Neural crest cell (in vitro differentiated cells): ENCODE measurements at places on chromosomes 7 and 10.
A peak's percentile ranks its signal among the peaks of the same experiment; 100 is the strongest.

DNA sequence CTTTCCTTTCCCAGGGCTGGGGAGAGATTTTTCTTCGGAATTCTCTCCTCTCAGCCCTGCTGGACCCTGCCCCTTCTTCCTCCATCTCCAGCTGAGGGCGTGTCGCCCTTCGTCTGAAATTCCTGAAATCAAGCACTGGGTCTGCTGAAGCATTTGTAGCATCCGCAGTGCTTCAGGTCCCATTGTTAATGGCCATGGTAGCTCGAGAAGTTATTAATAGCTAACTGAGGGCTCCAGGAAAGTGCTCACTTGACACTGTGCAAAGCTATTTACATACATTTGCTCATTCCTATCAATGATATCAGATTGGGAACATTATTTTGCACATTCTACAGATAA, 515 bp downstream of the FAM149B1 start:
- DNase-seq: no peak

DNA sequence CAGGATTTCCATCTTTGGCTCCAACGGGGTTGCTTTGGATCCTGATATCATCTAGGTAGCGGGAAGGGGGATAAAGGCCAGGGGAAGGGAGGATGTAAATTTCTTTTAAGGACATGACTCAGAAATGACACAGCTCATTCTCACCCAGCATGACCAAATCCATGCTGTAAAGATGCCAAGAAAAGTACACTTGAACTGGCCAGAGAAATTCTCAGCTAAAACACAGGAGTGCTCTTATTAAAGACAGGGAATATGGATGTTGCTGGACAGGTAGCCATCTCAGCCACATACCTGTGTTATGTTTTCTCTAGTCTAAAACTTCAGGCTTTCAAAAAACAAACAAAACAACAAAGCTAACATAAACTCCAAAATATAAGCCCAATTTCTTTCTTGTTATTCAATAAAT, 68.3 kb downstream of the NAMPT start:
- DNase-seq: no peak

- no peak for DNase-seq
These were observed 47.2 kb downstream of the MALSU1 start for GRCh38 chr7:23346316-23346715.

DNA sequence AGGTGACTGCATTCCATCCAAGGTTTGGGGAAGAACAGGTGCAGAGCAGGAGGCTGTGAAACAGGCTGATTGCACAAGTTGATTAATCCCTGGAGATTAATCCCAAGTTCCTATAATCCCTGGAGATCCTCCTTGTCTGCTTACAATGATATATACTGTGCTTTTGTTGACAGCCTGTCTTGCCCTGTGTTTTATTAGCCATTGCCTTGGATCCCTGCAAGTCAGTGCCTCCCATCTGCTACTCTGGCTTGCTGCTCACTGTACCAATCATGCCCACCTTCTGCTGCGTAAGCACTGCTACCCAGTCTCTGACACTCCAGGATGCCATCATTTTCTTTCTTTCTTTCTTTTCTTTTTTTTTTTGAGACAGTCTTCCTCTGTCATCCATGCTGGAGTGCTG, 65.4 kb downstream of the ANKRD61 start:
- no peak for DNase-seq

- DNase-seq: no peak
These were observed 111.7 kb upstream of the CDK13 start for GRCh38 chr7:39838326-39838725.

- DNase-seq: no peak
These were observed 187.0 kb downstream of the PPP1R17 start for GRCh38 chr7:31873816-31874597.

DNA sequence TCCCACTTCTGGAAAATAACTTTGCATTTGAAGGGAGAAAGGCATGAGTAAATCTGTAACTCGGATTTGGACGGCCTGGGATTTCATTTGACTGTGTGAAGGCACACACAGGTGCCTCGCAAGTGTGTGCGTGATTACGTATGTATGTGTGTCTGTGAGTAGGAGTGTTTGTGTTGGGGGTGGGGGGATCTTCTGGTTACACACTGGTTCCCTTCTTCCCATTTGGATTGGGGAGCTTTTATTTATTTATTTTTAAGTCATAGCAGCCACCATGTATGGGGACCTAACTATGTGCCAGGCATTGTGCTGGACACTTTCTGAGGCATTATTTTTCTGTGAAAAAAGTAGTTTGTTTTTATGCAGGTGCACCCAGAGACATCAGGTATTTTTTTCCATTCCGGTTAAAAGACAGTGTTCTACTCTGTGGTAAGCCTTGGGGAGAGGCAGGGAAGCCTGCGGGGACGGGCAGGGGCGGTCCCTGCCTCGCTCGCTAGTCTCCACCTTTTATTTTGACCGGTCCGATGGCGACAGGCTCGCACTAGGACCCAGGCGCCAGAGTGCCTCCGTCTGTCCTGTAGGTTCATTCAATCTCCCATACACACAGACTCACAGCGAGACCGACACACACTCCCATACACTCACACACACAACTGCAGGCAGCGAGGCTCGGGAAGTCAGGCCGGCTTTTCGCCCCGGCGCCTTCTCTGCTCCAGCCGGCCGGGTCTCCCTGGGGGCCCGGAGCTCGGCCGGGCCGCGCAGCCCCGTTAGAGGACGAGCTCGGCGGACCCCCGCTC, at the start of gene MXI1:
Gene MXI1 (plus strand): TSS at position 595 of the 794 bp plus-strand sequence. CDS start 204 bp downstream, outside the sequence.
- peak; percentile 53 for DNase-seq

DNA sequence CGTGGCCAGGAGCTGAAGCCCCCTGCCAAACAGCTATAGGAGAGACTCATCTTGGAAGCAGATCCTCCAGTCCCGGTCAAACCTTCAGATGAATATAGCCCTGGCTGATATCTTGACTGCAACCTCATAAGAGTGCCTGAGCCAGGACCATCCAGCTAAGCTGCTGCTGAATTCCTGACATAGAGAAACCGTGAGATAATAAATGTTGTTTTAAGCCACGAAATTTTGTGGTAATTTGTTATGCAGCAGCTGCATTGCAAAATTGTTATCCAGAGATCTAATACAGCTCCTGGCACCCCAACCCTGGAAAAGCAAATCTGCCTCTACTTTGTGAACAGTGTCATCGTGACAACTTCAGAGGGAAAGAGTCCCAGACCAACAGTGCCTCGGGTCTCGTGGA, 119.9 kb downstream of the CREB5 start:
- no peak for DNase-seq

GRCh38 chr10:88110355-88110754, 246.9 kb downstream of the PTEN start:
- DNase-seq: no peak

DNA sequence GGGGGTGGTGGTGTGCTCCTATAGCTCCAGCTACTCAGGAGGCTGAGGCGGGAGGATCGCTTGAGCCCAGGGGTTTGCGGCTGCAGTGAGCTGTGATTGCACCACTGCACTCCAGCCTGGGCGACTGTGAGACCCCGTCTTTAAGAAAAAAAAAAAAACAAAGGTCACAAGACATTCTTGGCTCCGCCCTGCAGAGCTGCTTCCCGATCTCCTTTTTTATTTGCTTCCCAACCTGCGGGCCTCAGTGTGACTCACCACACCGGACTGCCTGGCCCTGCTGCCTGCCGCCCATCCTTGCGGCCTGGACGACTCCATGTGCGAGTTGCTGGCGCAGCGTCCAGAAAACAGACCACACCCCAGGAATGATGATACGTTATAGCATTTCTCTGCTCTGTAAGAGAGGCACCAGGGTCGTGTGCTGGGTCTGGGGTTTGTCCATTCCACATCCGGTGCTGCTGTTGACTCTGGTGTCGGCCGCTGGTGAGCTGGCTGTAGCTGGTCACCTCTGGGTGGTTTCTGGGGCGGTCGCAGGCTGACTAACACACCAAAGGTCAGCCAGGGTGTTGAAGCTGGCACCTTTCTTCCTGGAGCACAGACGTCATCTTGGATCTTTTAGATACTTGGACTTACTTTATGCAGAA, 123.6 kb downstream of the TCF7L2 start:
- no peak for DNase-seq

DNA sequence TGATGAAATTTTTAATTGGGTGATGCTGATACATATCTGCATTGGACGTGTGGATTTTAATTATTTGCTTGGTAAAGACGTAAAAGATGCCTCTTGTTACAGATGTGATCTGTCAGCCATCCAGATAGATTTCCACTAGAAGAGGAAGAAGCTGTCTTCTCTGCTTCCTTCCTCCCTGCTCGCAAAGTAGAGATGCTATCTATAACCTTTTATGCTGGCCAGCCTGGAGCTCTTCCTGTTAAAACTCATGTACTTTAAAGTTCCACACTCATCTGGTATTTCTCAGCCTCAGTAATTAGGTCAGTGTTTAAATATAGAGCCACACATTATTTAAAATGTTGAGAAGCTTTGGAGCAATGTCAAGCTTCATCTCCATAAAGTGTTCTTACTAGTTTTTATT, 51.2 kb upstream of the TMEM229A start:
- no peak for DNase-seq

DNA sequence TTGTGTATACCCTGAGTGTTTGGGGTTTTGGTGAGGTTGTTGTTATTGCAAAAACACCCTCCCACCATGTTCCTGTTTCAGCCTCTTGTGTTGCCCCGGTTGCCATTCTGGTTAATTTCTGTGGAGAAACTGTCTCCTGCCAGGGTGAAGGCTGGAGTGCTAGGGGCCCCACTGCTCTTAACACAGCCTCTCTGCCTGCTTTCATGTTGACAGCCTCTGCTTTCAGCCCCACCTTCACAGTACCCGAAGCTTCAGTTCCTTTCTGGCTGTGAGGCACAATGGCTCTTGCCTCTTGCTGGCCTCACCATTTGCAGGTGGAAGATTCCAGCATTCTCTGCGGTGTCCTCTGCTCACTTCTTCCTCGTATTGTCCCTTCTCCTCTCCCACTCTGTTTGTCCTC, 19.2 kb downstream of the SLC18A2 start:
- DNase-seq: no peak

DNA sequence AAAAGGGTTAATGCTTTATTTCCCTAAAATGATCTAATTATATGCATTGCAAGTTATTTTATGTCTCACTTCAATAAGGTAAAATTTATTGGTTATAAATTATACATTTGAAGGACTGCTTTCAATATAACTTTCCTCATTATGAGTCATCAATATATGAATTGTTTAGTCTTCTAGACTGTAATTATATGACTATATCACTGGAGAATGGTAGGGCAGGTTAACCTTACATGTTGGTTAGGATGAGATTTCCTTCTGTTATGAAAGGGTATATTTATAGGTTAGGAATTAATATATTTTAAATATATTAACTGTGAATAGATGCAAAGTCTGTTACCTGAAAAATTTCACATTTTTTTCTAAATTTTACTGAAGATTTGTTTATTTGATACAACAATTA, 406.4 kb upstream of the ETV1 start:
- no peak for DNase-seq

DNA sequence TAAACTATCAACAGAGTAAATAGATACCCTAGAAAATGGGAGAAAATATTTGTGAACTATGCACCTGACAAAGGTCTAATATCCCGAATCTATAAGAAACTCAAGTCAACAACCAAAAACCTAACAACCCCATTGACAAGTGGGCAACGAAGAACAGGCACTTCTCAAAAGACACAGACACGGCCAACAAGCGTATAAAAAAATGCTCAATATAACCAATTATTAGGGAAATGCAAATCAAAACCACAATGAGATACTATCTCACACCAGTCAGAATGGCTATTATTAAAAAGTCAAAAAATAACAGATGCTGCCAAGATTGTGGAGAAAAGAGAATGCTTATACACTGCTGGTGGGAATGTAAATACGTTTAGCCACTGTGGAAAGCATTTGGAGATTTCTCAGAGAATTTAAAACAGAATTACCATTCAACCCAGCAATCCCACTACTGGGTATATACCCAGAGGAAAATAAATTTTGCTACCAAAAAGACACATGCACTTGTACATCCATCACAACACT, 63.2 kb upstream of the CAV2 start:
- no peak for DNase-seq

GRCh38 chr7:108090791-108091460, 39.2 kb downstream of the LAMB4 start:
- no peak for DNase-seq

DNA sequence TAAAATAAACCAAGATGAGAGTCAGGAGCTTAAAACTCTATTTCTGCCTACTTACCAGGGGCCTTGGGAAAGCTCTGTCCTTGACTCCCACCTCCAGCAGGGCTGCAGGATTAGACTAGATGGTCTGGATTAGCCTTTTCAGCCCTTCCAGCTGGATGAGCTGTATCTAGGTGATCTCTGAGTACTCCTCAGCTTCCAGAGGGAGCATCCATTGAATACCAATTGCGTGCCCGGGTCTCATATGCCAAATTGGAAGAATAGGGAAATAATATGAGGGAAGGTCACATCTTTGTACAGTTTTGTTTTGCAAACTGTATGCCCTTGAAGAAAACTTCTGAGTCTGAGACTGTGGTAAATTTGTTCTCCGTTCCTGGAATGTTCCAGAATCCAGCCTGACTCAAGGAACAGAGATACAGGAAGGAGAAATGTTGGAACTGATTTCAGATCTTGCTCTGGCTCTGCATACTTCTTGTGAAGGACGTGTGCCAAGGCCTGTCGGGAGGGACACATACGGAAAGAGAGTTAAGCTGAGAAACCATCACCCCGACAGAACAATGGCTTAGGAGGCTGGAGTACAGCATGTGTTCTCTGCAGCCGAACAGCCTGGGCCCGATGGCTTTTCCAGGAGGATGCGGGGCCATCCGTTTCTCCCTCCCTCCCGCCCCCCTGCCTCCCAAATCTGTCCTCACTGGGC, 44.9 kb downstream of the MINDY4 start:
- no peak for DNase-seq

DNA sequence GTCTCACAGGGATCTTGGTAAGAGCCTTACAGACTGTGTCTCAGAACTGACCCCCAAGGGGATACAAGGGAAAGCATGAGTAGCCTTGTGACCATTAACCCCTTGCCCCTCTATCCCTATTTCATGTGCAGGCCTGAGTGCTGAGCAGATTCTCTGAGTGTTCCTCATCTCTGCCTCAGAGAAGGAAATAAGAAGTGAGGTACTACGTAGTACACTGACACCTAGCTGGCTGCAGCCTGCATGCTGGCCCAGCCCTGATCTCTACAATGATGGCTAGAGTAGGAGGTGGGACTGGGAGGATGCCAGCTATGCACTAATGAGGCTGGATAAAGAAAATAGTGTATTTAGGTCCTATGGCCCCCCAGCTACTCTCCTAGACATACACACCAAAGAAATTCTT, 174.9 kb upstream of the HPS1 start:
- no peak for DNase-seq

- no peak for DNase-seq
These were observed 92.6 kb downstream of the DGKI start for GRCh38 chr7:137753948-137754851.

- DNase-seq: no peak
These were observed 89.2 kb upstream of the WDR11 start for GRCh38 chr10:120761951-120762350.

DNA sequence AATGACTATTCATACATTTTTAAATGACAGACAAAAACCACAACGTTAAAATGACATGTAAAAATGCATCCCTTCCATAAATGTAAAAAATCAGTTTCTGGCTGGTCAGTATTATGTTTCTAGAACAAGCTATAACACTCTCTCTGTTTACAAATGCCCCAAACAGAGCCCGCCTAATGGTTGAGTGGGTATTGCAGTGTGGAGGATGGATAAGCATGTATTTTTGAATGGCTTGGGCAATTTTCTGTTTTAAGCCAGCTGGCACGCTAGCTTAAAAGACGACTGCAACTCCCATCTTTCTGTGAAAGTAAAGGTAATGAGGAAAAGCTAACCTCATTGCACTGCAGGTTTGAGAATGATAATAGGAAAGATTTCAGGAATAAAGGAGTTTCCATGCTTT, 430.7 kb downstream of the PARD3 start:
- DNase-seq: no peak
